ENCODE measurements at places on chromosomes 1 and 21.
A peak's percentile ranks its signal among the peaks of the same experiment; 100 is the strongest.

DNA sequence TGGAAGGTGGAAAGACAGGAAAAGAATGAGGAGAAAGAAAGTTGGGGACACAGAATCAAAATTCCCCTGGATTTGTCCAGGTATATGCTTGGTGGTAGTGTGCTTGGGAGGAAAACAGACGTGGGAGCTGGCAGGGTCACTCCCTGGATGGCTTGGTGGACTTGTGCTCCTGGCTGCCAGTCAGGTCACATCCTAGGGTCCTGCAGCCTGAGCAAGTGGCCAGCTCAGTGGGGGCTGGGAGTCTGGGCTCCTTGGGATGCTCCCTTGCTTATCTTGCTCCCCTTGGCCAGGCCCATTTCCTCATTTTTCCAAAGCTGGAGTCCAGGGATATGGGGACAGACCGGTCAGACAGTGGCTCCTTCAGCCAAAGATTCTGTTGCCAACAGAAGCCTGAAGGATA lies 144.0 kb downstream of the CNIH3 start:
- H3K4me1 ChIP-seq, result no peaks in the 10 kb centered on the region
- H3K4me3 ChIP-seq, result no peak overlapping the region
- H3K27ac ChIP-seq, result no peak overlapping the region
- H3K36me3 ChIP-seq, result no peaks in the 10 kb centered on the region
- H3K27me3 ChIP-seq, result peaks cover 8% of the 10 kb centered on the region

DNA sequence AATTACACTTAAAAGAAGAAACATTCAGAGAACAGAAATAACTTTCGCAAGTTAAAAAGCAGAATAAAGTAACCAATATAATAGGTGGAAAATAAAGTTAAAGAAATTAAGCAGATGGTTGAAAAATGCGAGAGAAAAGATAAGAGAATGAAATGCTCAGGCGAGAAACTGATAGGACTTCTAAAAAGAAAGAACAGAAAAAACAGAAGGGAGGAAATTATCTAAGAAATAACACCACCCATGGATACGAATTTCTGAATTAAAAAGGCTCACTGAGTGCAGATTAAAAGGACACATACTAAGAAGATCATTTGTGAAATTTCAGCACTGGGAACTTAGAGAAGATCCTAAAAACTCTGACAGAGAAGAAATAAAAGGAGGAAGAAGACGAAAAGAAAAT lies 92.0 kb downstream of the HLX start:
- H3K4me1 ChIP-seq, result peaks cover 10% of the 10 kb centered on the region
- no peak for DNase-seq
- peaks cover 5% of the 10 kb centered on the region for H3K27me3 ChIP-seq
- H3K36me3 ChIP-seq, result no peaks in the 10 kb centered on the region
- no peak overlapping the region for H3K4me3 ChIP-seq

DNA sequence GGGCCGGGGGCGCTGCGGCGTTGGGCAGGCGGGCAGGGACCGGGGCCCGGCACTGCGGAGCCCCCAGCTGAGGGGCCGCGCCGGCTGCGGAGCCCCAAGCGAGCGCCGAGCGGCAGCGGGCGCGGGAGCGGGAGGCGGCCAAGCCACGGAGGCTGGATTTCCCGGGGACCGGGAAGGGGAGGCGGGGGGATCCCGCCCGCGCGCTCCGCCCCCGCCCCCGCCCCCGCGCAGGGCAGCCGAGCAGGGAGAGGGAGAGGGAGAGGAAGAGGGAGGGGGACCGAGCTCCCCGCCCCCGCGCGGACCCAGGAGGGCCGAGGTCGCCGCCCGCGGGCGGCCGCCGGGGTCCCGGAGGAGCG lies at the start of gene DLGAP3:
TSS of gene DLGAP3 (minus strand) at position 154 of the 356 bp plus-strand sequence. CDS start 24,267 bp downstream, outside the sequence.
- H3K27me3 ChIP-seq, result peaks cover 87% of the 10 kb centered on the region
- H3K36me3 ChIP-seq, result no peaks in the 10 kb centered on the region
- no peak for DNase-seq
- H3K27ac ChIP-seq, result no peak within 1 kb of the TSS
- peaks cover 5% of the 10 kb centered on the region for H3K4me1 ChIP-seq

GRCh38 chr21:41045534-41046268 lies 122.3 kb upstream of the BACE2 start:
- no peaks in the 10 kb centered on the region for H3K36me3 ChIP-seq
- H3K27me3 ChIP-seq, result peaks cover 28% of the 10 kb centered on the region
- peaks cover 11% of the 10 kb centered on the region for H3K4me1 ChIP-seq
- peak overlapping the region; percentile 20 for H3K4me3 ChIP-seq
- no peak overlapping the region for H3K27ac ChIP-seq

DNA sequence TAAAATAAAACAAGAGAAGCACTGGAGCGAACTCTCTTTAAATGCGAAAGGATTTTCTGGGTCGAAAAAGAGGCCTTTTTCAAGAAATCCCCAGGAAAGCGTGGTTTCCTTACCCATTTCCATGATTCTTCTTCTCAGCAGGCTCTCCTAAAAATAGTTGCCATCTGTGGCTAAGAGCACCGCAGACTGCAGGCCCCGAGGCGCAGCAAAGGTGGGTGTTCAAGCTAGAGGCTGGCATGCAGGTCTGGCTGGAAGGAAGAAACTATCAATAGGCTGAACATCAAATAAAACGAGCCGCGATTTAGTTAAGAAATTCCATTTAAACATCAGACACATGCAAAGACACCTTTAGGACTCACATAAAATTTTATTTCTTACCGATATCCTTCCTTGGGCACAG lies 135.1 kb downstream of the ADAMTS1 start:
- H3K27me3 ChIP-seq, result no peaks in the 10 kb centered on the region
- H3K27ac ChIP-seq, result no peak overlapping the region
- no peaks in the 10 kb centered on the region for H3K36me3 ChIP-seq

- DNase-seq, result no peak
- H3K27ac ChIP-seq, result no peak overlapping the region
- no peaks in the 10 kb centered on the region for H3K27me3 ChIP-seq
- H3K36me3 ChIP-seq, result no peaks in the 10 kb centered on the region
- H3K4me3 ChIP-seq, result no peak overlapping the region
These were observed 8.1 kb downstream of the CACNA1S start for GRCh38 chr1:201104141-201104540.

GRCh38 chr1:206500046-206500445 lies 7.3 kb upstream of the RASSF5 start:
- no peak overlapping the region for H3K27ac ChIP-seq
- H3K27me3 ChIP-seq, result peaks cover 37% of the 10 kb centered on the region
- no peak overlapping the region for H3K4me3 ChIP-seq
- H3K4me1 ChIP-seq, result peaks cover 31% of the 10 kb centered on the region
- no peaks in the 10 kb centered on the region for H3K36me3 ChIP-seq

DNA sequence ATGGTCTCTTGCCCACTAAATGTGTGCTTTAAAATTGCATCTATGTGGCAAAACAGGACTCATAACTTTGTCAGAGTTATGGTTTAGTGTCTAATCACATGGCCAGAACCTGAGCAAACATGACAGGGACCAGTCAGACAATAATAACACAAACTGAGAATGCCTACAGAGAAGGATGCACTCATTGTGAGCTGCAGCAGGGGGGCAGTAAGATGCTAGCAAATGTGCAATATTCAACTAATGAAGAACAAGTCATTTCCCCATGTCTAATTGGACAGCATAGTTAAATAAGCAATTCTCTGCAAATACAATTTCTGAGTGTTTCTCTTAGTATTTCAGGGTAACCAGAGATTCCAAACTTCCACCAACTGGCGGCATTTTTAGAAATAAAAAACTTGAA lies 30.8 kb downstream of the SPAG17 start:
- H3K27ac ChIP-seq, result no peak overlapping the region
- H3K4me3 ChIP-seq, result no peak overlapping the region
- H3K36me3 ChIP-seq, result no peaks in the 10 kb centered on the region
- H3K27me3 ChIP-seq, result peaks cover 1% of the 10 kb centered on the region

DNA sequence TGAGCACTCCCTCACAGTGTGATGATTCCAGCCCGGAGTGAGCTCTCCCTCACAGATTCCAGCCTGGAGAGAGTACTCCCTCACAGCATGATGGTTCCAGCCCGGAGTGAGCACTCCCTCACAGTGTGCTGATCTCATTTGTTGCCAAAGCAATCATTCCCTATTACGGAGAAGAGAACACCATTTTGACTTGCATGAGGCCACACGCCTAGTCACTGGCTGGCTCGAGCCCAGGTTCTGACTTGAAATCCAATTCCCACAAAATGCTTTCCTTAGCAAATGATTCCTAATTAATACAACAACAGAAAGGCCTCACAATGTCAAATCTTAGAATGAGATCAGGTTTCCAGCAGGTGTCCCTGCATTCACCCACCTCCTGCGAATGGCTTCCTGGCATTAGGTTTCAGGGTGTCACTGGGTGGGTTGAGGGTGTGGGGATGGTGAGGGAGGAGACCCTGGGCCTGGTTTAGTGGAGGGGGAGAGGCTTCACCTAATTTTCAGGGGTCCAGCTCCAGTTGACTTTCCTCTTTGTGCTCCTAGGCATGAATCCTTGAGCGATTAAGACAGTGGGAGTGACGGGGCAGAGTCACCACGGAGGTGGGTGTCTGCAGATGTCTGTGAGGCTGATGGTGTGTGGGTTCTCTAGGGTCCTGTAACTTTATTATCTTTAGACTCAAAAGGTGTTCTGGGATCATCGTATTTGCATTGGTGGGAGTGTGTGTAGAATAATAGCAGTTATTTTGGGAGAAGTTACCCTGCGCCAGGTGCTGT lies 158.5 kb downstream of the KCNJ6 start:
- no peaks in the 10 kb centered on the region for H3K4me1 ChIP-seq
- H3K27ac ChIP-seq, result no peak overlapping the region
- H3K4me3 ChIP-seq, result no peak overlapping the region

- H3K4me3 ChIP-seq, result no peak overlapping the region
- H3K27ac ChIP-seq, result peak overlapping the region; percentile 79
- DNase-seq, result no peak
- peaks cover 21% of the 10 kb centered on the region for H3K27me3 ChIP-seq
These were observed 10.3 kb downstream of the SLC37A1 start for GRCh38 chr21:42523941-42524340.

- peaks cover 7% of the 10 kb centered on the region for H3K36me3 ChIP-seq
- H3K27ac ChIP-seq, result no peak overlapping the region
- peaks cover 22% of the 10 kb centered on the region for H3K4me1 ChIP-seq
- DNase-seq, result peak; percentile 25
- H3K4me3 ChIP-seq, result no peak overlapping the region
- no peaks in the 10 kb centered on the region for H3K27me3 ChIP-seq
These were observed 57.9 kb downstream of the CENPF start for GRCh38 chr1:214660900-214661299.

GRCh38 chr1:235018161-235018560 lies 110.5 kb downstream of the TOMM20 start:
- DNase-seq, result no peak
- H3K4me3 ChIP-seq, result no peak overlapping the region
- no peak overlapping the region for H3K27ac ChIP-seq

DNA sequence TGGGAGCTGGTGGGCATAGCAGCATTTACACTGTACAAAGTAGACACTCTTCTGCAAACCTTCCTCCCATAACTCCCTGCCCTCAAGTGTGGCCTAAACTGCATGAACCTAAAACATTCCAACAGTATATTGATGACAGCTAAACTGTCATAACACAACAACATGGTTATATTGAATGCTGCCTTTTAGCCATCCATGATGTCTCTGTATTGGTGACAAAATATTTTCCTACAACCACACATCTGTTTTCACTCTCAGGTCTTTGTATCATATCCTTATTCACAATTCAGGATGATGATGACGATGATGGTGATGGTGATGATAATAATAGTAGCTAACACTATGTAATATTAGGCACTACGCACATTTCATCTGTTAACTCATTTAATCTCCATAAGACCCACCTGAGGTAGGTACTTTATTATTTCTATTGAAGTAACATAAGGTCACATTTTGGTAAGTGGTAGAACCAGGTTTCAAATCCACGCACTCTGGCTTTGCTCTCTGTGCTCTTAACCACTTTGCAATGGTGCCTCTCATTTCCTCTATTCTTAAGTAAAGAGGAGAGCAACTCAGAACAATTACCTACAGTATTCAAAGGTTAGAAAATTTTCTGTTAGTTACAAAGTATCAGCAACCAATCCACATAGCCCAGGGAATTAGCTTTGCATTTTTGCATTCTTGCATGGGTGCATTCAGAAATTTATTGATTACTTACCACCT lies 185.1 kb upstream of the LMO4 start:
- no peak overlapping the region for H3K4me3 ChIP-seq
- H3K27ac ChIP-seq, result no peak overlapping the region
- no peaks in the 10 kb centered on the region for H3K4me1 ChIP-seq
- no peak for DNase-seq
- peaks cover 18% of the 10 kb centered on the region for H3K27me3 ChIP-seq

DNA sequence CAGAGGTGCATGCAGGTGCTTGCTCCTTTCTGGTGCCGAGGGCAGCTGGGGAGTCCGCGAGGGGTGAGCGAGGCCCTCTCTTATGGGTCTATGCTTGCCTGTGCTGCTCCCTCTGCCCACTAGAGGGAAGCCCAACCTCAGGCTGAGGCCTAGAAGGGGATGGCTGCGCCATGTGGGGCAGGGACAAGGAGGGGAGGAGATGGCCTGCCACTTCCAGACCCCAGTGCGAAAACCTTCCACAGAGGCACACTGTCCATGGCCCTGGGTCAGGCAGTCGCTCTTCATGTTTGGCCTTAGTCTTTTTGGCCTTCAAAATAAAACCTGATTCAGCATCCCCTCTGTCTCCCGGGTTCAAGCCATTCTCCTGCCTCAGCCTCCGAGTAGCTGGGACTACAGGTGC lies 14.0 kb downstream of the RHBG start:
- H3K4me3 ChIP-seq, result no peak overlapping the region
- no peak overlapping the region for H3K27ac ChIP-seq
- peaks cover 2% of the 10 kb centered on the region for H3K4me1 ChIP-seq
- H3K27me3 ChIP-seq, result peaks cover 25% of the 10 kb centered on the region
- H3K36me3 ChIP-seq, result no peaks in the 10 kb centered on the region
- DNase-seq, result peak; percentile 65

DNA sequence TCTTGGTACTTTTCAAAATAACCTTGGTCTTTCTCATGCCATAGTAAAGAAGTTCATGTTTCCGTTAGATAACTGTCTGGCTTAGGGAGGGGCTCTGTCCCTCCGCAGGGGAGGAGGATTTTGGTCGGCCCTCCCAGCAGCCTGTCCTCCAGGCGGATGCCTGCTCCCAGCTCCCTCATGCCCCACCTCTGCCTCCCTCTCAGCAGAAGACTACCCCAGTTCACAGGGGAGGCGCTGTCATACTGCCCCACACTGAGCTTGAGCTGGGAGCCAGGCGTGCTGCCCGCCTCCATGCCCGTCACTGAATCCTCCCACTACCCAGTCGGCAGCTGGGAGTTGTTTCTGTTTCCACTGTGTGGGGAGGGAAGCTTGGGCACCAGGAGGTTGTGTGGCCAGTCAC lies 127.3 kb downstream of the CAMTA1 start:
- peaks cover 38% of the 10 kb centered on the region for H3K4me1 ChIP-seq
- H3K27ac ChIP-seq, result no peak overlapping the region
- H3K27me3 ChIP-seq, result peaks cover 2% of the 10 kb centered on the region
- H3K36me3 ChIP-seq, result peaks cover 4% of the 10 kb centered on the region

DNA sequence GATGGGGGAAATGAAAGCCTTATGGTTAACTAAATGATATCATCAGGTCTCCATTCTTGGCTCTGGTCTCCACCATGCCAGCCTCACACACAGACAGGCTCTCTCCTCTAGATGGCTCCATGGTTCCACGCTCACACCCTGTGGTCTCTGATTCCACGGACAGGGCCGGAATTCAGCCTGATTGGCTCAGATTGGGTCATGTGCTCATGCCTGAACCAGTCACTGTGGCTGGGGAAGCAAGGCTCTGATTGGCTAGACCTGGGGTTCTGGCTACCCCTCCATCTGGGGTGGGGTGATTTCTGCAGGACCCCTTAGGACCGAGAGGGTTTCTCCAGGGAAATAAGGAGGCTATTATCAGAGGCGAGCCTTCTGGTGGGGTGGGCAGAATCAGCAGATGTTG lies 277.0 kb downstream of the PTPRU start:
- peaks cover 76% of the 10 kb centered on the region for H3K27me3 ChIP-seq
- no peaks in the 10 kb centered on the region for H3K36me3 ChIP-seq
- H3K27ac ChIP-seq, result no peak overlapping the region

- H3K36me3 ChIP-seq, result no peaks in the 10 kb centered on the region
- peak overlapping the region; percentile 90 for H3K27ac ChIP-seq
- H3K4me1 ChIP-seq, result peaks cover 15% of the 10 kb centered on the region
- H3K4me3 ChIP-seq, result no peak overlapping the region
These were observed 49.8 kb upstream of the IFNLR1 start for GRCh38 chr1:24236789-24237371.
